ENCODE measurements at places on chromosomes 7 and 10.

DNA sequence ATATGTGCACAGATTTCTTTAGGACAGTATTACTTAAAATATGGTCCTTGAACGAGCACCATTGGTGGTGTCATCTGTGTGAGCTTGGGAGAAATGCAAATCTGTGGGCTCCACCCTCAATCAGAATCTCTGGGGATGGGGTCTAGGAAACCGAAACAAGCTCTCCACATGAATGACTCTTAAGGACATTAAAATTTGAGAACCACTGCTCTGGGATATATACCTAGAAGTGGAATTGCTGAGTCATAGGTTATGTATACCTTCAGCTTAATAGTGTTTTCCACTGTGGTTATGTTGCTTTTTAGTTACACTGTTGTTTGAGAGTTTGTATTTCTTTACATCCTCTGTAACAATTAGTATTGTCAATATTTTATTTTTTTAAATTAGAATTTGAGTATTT, 24.0 kb downstream of the ZNRF2 start:
- DNase-seq, result peak; percentile 16

DNA sequence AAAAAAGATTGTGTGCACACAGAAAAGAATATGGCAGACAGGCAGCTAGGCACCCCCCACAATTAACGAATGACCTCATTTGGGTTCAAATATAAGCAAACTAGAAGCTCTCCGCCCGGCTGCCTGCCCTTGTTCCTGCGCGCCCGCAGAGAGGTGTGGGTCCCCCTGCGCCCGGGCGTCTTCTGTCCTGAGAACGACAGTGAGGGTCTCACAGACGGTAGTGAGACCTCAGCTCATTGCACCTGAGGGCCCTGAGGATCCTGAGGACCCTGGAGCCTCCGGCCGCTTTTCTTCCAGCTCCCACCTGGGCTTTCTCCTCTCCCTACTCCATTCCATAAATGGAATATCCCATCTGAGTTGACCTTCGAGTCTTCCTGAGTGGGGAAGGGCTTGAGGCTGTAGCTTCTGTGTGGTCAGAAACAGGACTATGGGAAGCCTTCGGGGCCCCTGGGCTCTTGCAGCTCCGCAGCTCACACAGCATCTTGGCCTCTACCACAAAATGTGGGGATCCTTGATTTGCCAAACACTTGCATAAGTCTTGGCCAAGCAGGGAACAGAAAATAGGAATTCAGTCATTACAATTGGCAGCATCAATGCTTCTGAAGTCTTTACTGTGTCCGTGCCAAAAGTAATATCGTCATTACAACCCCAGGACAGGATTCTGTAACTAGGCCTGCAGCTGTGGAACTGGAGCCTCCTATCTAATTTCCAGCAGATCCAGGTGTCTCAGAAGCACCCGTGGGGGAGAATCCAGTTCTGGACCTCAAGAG, 43.8 kb downstream of the JAKMIP3 start:
- DNase-seq, result no peak

- no peak for DNase-seq
These were observed 48.3 kb downstream of the SLC37A3 start for GRCh38 chr7:140350056-140350455.

DNA sequence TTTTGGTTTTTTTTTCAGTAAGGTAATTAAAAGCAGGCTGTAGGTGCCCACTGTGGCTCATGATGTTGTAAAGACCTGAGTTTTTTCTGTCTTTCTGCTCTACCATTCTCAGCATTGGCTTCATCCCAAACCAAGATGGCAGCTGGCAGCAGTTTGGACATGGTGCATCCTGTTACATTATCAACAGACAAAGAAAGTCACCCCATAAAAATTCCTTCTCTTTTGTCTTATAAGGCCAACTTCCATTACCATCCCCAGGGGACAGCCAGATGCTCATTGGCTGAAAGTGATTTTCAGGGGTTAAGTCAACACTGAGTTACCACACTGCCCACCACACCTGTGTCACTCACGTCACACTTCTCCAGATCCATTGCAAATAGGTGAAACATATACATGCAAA, 558.4 kb downstream of the SDK1 start:
- DNase-seq, result no peak

- DNase-seq, result peak; percentile 26
These were observed 45.5 kb upstream of the SLC29A4 start for GRCh38 chr7:5237286-5237685.

GRCh38 chr10:4073912-4074311, 288.9 kb upstream of the KLF6 start:
- DNase-seq, result peak; percentile 27

GRCh38 chr10:80580638-80581468, 43.2 kb downstream of the SH2D4B start:
- no peak for DNase-seq

DNA sequence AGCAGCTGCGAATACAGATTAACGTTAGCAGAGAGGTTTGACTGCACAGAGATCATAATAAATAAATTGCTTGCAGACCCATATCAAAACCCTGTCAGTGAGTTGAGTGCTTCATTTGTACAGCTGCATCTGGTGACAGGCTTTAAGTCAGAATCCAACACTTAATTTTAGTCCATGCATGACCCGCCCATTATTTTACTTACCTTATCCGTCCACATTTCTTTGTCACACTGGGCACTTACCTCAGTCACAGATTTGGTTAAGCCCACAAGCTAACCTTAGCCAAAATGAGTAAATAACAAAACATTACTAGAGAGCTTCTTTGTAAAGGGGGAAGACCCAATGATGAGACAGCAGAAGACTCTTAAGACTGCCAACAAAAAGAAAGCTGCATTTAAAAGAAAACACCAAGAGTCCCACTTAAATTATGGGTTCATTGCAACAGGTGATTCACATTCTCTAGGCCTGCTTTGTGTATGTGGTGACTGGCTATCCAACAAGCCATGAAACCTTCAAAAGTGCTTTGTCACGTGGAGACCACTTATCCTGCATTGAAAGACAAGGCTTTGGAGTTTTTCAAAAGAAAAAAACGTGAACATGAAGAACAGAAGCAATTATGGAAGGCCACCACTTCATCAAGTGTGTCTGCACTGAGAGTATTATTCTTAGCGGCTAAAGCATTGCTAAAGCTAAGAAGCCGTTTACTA, 32.2 kb downstream of the PHTF2 start:
- no peak for DNase-seq

- no peak for DNase-seq
These were observed 178.8 kb upstream of the ANKRD30A start for GRCh38 chr10:36946598-36946997.

GRCh38 chr7:80039251-80039884, 95.3 kb upstream of the GNAI1 start:
- peak; percentile 74 for DNase-seq

DNA sequence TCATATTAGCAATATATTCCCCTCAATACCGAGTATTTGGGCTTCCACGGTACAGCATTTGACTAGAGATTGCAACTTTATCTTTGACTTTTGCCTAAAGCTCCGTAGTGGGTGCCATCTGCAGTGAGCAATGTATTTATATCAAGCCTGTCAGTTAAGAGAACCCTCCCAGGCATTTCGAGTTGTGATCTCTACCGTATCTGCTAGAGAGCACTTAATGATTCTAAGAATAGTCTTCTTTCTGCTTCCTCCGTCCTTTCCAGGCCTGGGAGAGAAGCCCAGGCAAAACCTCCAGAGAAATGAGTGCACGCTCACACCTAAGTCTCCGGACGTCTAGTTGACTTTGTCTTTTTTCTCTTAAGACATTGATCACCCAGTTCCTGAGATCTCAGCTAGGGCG, 210.6 kb downstream of the KLF6 start:
- DNase-seq, result no peak

DNA sequence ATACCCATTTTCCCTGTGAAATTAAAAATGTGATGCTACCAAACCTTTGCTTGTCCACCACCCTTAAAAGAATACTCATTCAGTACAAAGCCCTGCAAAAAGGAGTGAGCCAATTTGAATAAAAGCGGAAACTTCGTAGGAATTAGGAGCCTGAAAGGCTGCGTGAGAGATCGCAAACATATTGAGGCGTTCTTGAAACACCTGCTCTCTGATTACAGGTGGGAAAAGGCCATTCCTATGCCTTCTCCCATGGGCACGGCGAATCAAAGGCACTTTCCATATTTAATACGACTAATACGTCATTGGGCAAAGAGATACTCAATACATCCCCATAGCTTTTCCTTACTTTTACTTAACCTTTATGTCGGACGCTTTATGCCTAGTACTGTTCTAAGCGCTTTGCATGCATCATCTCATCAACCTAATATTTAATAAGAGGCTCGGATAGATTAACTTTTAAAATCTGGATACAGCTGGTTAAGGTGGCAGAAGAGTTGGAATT, 30.9 kb upstream of the KMT2E start:
- DNase-seq, result no peak

- DNase-seq, result no peak
These were observed 52.5 kb downstream of the ADCYAP1R1 start for GRCh38 chr7:31104361-31105255.

- DNase-seq, result no peak
These were observed 693.9 kb downstream of the PARD3 start for GRCh38 chr10:34121125-34121753.

DNA sequence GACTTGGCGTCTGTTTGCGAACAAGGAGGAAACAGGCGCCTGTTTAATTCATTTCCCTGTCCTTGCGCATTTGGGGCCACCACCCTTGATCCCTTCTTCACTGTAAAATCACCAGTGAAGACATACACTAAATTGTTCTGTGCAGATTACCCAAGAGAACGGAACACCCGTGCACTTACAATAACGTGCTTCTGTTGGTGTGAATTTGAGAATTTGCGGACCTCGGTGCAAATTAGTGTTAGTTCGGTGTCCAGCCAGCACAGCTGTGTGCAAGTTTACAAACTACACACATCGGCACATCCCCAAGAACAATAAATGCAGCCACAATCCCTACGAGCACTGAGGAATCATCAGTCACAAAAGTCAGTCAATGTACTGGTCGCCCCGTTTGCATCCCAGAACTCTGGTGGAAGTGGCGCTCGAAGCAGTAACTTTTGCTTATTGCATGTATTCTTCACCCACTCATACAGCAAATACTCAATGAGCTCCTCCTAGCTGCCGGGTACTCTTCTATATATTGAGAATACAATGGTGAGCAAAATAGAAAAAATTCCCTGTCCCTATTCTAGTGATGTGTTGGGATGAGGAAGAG, 786 bp upstream of the CNOT4 start:
- peak; percentile 29 for DNase-seq

DNA sequence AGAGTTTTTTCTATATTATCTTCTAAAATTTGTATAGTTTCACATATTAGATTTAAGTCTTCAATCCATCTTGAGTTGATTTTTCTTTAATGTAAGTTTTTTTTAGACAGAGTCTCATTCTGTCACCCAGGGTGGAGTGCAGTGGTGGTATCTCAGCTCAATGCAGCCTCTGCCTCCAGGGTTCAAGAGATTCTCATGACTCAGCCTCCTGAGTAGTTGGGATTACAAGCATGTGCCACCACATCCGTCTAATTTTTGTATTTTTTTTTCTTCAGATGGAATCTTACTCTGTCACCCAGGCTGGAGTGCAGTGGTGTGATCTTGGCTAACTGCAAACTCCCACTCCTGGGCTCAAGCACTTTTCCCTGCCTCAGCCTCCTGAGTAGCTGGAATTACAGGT, 143.4 kb upstream of the ZNF92 start:
- no peak for DNase-seq

DNA sequence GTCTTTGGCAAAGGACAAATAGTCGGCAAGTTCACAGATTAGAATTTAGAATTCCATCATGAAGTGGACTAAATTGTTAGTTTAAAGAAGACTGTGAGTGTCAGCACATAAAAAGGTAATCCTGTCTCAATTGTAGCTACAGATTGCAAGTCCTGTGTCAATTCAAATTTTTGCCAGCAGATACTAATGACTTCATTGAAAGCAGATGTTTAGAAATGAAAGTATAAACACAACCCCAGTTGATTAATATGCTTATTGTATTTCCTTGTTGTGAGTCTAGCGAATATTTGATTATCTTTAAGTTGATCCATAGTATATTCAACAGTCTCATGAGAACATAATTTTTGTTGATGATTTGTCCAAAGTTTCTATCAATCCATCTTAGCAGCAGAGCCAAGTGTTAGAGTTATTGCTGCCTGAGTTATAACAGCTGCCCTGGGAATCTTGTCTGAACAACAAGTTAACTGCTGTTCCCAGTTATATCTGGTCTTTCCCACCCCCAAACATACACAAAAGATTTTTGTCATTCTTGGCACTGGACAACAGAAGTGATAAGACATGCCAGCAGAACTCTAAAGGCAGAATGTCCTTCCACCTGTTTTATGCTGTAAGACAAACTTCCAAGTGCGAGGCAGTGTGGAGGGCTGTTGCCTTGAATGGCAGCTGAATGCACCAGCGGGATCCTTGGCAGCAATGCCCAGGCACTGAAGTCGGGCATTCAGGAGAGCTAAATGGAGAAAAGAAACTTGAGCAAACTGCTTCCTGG, 21.3 kb upstream of the HERPUD2 start:
- peak; percentile 52 for DNase-seq

GRCh38 chr10:70191161-70191971, 21.1 kb upstream of the SAR1A start:
- peak; percentile 47 for DNase-seq

DNA sequence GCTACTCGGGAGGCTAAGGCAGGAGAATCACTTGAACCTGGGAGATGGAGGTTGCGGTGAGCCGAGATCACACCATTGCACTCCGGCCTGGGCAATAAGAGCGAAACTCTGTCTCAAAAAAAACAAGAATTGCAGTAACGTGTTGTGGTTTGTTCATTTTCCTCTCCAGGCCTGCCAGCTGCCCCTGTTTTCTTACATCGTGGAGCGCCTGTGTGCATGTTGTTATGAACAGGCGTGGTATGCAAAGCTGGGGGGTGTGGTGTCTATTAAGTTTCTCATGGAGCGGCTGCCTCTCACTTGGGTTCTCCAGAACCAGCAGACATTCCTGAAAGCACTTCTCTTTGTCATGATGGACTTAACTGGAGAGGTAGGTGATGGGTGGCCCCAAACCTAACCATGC, 52.1 kb downstream of the TRRAP start:
- no peak for DNase-seq

DNA sequence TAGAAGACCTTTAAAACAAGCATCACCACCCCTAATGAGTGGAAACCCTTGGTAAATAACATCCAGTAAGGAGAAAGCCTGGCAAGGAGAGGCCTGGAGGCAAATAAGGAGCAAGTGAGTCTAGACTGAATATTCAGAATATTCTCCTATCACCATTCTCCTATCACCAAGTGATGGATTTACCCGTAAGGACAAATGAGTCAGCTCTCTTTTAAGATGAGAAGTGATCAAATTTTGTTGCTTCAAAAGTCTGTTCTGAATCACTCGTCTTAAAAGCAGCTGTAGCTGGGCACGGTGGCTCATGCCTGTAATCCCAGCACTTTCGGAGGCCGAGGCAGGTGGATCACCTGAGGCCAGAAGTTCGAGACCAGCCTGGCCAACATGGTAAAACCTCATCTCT, 28.4 kb downstream of the KIAA1549 start:
- DNase-seq, result peak; percentile 38
